ENCODE measurements at places on chromosomes 5 and 9.

DNA sequence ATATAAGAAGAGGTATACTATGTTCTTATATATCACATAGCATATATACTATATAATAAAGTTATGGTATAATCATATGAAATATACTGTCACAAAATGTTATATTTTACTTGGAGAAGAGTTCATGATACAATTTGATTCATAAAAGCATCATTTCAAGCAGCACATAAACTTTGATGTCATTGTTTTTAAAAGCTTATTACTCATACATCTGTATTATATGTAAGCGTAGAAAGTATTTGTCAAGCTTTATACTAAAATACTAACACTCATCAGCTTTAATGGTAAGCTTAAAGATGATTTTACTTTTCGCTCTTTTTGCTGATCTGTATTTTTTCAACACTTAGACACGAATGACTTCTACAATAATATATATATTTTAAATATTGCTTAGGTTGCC lies 34.0 kb upstream of the ZNF618 start:
- DNase-seq, result no peak

DNA sequence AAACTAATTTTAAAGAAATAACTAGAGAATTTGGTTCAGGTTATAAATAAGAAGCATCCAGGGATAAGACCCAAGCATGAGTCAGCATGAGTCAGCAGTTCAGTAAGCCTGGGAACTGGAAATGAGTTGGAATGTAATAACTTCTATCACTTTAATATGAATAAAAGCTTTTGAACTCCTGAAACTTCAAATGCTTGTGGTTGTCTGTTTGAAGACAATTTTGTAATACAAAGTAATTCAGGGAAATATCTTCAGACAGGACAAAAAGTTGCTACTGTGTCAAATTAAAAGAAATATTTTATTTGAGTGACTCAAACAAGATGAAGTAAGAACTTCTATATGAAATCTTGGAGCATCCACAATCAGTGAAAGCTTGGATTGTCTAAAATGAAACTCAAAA lies 331.2 kb upstream of the DAB2 start:
- DNase-seq, result no peak

- DNase-seq, result no peak
Observed at GRCh38 chr9:102841376-102841775, 153.8 kb upstream of the CYLC2 start.

DNA sequence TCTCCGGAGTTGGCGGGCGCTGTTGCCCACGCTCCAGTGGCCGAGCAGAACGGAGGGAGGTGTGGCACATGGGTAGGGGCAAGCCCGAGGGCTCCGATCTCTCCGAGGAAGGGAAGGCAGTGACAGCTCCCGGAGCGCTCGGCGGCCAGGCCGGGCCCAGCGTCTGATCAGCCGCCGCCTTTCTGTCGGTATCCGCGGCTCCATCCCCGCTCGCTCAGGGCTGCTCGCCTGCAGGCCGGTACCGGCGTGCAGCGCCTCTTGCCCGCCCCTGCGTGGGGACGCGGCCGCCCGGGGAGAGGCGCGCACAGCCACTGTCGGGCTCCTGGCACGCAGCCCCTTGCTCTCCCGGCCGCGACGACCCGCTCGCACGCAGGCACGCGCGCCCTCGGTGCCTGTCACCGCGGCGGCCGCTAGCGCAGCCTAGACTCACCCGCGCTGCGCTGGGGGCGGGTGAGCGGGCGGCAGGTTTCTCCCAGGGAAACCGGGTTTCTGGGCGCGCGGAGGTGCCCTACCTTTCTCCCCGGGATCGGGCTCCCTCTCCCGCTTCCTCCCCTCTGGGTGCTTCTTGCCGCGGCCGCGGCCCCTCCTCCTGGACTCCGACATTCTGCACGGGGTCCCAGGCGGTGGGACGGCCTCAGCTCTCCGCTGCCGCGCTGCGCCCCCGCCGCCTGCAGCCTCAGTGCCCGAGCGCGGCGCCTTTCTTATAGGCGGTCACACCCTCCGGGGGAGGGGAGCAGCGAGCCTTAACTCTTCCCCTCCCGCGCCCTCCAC lies 108.4 kb downstream of the PSD2 start:
- no peak for DNase-seq

All from mucosa of gallbladder (tissue), 1 donor.